ENCODE measurements at places on chromosomes 2 and 18. TPM values are rescaled to one million over a fixed set of nuclear protein-coding genes. Genes with fewer than 3 reads are reported as not detected.

DNA sequence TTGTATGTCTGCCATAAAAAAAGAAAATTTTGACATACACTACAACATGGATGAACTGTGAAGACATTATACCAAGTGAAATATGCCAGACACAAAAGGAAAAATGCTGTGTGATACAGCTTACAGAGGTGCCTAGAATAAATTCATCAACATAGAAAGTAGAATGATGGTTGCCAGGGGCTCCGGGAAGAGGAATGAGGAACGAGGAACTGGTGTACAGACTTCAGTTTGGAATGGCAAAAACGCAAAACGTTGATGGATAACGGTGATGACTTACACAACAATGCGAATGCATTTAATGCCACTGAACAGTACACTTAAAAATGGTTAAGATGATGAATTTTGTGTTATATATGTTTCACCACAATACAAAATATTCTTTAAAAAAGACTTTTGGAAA, 61.0 kb downstream of the TTC21B start:
- DNase-seq, result no peak

The PEX13 gene
- total RNA-seq, result 24.7 TPM

GRCh38 chr18:45024357-45025088, 343.8 kb downstream of the SETBP1 start:
- DNase-seq, result no peak

GRCh38 chr2:186130748-186131641, 355.1 kb upstream of the ZC3H15 start:
- DNase-seq, result no peak

- DNase-seq, result no peak
Measured at GRCh38 chr18:7303316-7304060, 72.6 kb downstream of the LRRC30 start.

DNA sequence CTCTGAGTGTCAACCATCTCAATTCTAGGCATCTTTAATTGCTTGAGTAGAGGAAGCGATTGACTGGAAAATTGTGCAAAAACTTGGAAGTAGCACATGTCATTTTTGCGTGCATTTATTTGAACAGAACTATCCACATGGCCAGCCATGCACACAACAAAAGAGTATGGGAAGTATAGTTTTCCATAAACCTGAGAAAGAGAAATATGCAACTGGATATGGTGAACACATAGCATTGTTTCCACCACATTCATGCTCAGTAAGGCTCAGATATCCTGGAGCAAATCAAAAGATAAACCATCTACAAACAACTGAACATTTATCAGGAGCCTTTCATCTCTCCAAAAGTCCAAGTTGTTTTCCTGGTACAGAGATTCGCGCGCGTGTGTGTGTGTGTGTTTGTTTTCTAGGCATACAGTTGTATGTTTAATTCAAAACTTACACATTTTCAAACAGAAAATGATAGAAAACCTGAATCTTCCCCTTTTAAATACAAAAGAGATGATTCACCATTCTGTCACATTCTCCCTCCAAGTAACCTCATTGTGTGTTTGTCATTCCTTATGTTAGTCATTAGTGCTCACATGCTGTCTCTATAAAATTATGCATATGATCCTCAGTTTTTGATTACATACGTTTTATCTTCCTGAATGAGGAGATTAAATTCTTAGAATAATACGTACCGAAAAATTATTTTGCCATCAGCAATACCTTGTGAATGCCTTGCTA, 780.4 kb upstream of the NRXN1 start:
- DNase-seq, result no peak

DNA sequence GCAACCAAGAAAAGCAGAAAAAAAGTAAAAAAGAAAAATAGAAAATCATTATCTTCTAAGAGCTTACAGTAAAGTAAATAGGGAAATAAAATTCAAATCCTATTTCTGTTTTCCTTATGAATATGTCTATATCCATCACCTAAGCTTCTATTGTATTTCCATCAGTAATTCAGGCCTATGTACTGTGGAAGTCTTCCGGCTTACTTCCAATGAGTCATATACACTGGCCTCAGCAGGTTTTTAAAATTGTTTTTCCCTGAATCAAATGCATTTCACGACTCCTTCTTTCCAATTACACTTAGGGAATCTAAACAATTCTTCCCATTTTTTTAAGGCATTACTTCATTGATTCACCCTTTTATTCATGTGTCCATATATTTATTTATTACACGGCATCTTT, 164.7 kb downstream of the CCDC102B start:
- DNase-seq, result no peak

- no peak for DNase-seq
Measured at GRCh38 chr2:68766376-68766845, 31.8 kb downstream of the ARHGAP25 start.

The CRYGC gene
- not detected for total RNA-seq

DNA sequence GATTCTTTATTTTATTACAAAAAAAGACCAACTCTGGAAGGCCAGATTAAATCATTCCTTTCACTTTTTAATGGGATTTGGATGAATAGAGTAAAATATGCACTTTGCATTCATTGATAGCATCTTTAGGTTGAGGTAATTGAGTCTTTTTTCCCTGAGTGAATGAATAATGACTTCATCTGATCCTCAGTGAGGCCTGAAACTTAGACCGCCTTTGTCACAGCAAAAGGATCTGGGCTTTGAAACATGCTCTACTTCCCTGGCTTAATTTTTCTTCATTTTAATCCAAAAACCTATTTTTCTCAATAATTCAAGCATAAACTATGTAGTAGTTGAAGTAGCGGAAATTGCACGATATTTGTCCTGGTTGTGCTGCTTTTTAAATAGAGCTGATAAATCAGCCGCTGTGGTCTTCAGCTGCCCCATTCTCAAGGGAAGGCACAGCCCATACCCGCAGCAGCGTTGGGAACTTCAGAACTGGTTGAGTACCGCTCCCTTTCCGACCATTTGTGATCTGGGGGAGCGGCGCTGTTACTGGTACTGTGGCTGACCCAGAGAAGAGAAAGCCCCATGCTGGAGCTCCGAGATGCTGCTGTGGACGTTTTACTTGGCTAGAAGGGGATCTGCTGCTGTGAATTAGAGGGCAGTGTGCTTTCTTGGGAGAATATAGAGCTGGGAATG, 145.3 kb upstream of the NFATC1 start:
- DNase-seq, result no peak

All from Panc1 (cell line).